ENCODE measurements at places on chromosomes 6 and 20. TPM values are rescaled to one million over a fixed set of nuclear protein-coding genes. Genes with fewer than 3 reads are reported as not detected.

The TRAPPC3L gene
- not detected for total RNA-seq

The OPN5 gene
- not detected for total RNA-seq

The SLC17A3 gene
- total RNA-seq = 0.29 TPM

DNA sequence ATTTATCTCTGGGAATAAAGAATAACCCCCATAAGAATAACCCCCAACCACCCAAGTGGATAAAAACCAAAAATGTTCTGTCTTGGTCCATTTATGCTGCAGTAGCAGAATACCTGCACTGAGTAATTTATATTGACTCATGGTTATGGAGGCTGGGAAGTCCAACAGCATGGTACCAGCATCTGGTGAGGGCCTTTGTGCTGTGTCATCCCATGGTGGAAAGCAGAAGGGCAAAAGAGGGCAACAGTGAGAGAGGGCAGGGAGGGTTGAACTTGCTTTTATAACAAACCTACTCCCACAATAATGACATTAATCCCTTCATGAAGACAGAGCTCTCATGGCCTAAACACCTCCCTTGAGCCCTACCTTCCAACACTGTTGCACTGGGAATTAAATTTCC, 133.7 kb downstream of the ERMARD start:
- no peak for DNase-seq

DNA sequence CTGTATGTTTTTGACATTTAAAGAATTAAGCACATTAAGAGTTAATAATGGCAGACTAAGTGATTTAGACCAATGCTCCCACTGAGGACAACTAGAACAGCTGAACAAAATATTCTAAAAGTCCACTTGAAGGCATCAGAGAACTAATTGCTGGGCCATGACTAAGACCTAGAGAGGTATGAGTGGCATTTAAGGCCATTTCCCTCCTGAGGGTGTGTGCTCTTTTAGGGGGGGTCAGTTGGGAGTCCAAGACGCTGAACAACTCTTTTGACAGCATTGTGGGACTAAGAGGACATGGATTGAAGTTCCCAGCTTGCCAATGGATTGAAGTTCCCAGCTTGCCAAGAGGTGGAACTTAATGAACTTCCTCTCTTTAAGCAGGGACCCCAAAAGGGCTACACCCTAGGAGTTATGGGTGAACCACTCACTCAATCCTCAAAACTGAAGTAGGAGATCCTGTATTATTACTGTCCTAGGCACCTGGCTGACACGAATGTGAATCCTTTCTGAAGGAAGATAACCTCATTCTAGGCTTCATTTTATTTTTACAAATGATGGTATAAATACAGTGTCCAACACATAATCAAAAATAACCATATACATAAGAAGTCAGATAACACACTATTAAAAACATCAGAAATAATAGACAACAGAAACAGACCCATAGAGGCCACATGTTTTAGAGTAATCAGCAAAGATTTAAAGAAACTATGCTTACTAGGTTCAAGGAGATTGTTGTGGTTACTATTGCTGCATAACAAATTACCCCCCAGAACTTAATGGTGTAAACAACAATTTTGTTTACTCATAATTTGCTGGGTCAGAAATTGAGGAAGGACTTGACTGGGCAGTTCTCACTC, 175.1 kb downstream of the VEGFA start:
- no peak for DNase-seq

DNA sequence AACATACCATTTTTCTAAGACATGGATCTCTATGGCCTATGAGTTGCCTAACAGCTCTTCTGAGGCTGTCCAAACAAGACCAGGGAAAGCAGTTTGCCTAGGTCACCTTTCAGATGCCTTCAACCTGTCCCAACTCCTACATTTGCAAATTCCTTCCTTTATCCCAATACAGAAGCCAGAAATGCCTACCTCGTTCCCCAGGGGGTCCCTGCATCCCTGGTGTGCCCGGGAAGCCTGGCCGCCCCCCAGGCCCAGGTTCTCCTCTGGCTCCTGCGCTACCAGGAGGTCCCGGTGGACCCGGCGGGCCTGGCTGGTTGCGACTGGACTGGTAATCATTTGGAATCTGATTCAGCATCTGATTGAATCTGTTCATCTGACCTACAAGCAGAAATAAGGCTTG, 115.9 kb downstream of the COL12A1 start:
- DNase-seq = no peak

GRCh38 chr6:149847939-149848267, 16.3 kb downstream of the LRP11 start:
- DNase-seq = no peak

DNA sequence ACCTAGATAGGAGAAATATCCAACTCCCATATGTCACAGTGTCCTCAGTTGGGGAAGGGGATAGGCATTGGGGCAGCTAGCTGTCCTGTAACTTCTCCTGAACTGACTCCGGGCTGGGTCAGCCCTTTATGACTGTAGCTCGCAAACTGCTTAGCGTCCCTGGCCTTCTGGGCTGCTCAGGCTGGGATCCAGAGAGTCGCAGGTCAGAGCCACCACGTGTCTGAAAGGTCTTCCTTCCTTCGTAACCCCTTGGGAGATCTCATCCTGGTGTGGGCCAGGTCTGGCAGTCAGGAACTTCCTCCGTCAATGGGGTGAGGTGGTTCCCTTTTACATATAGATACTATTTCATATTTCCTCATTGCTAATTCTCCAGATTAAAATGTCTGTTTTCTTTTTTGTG, 28.8 kb upstream of the HINT3 start:
- no peak for DNase-seq

DNA sequence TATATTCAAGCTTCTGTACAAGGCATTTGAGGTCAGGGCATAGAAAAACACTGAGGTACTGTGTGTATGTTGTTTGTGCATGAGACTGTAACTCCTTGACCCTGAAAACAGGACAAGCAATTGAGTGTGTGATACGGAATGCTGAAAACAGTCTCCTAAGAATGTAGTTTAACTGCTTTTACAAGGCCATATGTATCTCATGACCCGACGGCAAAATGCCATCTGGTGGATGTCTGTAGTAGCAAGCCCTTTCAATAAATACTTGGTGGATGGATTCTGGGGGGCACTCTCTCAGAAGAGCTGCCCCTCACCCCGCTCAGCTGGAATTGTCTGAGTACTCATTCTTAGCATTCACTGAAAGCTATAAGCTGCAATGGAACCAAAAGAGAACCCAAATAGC, 69.3 kb upstream of the EYS start:
- no peak for DNase-seq

DNA sequence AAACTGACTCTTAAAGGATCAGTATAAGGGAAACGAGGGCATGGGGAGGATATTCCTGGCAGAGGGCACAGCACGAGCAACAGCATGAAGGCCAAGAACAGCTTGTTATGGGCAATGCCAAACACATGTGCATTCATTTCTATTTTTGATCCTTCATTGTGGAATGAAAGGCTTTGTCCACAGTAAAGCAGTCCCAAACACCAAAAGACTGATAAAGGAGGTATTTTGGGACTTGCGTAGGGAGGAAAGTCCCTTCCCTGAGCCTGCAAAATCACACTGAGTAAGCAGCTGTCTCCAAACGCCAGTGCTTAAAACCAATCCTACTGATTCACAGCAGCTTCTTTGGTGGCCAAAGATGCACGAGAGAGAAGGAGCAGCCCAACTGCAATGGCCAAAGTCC, 138.2 kb downstream of the UNC5CL start:
- DNase-seq = no peak

DNA sequence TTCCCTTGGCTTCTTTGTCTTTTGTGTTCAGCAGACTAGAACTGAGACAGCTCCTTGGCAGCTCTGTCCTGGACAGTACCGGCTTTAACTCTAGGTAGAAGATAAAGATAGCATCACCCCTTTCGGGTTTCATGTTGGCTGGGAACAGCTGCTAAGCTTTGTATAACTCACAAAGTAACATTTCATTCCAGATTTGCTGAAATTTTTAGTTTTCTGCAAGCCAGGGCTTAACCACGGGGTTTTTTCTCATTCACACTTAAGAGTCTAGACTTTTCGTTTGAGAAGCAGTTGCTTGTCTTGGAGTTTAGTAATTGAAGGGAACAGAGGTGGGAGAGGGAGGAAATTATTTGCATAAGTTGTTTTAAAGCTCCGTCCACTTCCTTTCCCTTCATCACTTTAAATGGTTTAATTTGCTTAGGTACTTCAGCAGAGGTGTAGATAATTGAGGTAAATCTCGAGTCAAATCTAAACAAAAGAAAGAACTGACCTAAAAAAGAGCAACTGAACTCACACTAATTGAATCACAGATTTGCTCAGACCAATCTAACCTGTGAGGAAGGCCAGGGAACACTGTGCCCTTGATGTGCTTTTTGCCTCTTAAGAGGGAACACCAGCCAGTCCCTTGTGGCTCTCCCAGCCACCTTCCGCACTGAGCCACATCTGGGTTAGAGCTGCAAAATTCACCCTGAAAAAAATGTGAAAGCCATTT, 48.3 kb downstream of the RREB1 start:
- no peak for DNase-seq

- DNase-seq = no peak
Observed at GRCh38 chr6:157525292-157525889, 144.4 kb downstream of the ZDHHC14 start.

DNA sequence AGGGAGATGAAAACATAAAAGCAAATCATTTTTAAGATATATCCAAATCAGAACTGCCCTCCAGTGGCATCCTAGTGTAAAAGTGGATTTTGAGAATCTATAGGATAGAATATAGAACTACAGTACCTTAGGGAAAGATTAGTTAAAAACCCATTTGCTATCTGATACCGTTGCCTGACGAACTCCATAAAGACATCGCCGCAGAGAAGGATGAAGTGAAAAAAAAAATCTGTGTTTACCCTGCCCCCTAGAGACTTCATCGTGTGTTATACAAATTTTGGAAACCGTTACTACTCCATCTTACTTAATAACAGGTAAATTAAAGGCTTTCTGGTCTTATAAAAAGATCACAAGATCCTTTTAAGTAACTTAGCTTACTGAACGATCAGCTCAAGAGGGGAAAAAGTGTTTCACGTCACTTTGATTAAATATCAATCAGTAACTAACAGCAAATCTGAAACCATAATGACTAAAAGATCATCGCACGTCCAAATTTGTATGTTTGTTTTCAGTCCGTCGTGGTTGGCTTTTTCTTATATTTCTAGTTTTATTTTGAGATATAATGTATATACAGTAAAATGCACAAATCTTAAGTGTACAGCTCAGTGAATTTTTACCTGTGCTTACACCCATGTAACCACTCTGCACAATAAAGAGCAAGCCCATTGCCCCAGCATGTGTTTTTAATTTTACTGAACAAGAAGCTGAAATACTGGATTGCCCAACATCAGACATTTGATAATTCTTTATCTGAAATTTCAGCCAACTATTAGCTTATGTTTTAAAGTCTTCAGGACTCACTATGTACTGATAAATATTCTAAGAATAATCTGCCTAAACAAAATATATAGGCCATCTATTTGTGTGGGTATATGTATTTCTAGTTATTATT, 881 bp upstream of the MCM3 start:
- no peak for DNase-seq

- no peak for DNase-seq
Observed at GRCh38 chr20:64192406-64192805, 28.2 kb downstream of the MYT1 start.

GRCh38 chr20:44367746-44368145, 12.2 kb downstream of the HNF4A start:
- no peak for DNase-seq

DNA sequence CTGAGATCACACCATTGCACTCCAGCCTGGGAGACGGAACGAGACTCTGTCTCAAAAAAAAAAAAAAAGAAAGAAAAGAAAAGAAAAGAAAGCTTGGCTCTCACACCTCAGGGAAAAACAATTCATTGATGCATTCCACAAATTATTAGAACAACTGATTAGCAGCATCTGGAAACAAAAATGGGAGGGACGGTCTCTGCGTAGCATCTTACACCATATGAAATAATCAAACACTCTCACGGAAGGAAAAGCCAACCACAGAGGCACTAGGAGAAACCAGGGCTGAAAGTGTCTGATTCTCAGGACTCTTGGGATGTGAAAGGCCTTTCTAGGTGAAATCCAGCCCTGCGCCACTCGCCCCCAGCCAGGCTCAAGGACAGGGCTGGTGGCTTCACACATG, 2.3 kb upstream of the HELZ2 start:
- no peak for DNase-seq
